ENCODE measurements at places on chromosomes 12 and 14.
A peak's percentile ranks its signal among the peaks of the same experiment; 100 is the strongest.

GRCh38 chr14:103418481-103418818 is 33.2 kb downstream of the MARK3 start:
- DNase-seq, result peak; percentile 76

DNA sequence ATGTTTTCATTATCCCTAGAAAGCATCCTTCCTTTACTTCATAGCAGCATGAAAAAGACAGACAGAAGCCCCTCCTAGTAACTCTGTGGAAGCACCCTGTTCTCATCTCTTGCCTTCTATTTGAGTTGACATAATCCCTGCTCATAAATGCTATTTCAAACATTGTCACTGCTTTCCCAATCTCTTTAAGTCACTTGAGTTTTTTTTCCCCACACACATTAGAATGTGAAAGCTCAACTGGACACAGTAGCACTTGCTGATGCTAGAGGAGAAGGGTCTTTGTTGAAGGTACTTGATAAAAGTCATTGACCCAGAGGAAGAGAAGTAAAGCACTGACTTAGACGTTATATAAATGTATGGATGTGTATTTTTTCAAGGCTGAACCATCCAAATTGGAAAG is 3.0 kb downstream of the E2F7 start:
- DNase-seq, result no peak

- DNase-seq, result peak; percentile 10
Observed at GRCh38 chr14:94970941-94971730, 186.2 kb downstream of the DICER1 start.

GRCh38 chr14:33534632-33535031 is 416.2 kb downstream of the EGLN3 start:
- DNase-seq, result no peak

DNA sequence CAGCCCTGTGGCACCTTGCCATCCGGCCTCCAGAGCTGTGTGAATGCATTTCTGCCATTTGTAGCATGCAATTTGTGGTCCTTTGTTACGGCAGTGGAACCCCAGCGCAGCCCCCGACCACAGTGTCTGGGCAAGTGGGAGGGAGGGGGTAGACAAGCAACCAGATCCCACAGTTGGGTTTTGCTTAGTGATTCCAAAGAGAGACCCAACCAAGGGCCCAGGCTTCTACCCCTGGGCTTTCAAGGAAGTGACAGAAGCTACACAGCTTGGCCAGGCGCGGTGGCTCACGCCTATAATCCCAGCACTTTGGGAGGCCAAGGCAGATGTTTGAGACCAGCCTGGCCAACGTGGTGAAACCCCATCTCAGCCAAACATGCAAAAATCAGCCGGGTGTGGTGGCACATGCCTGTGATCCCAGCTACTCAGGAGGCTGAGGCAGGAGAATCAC is 17.8 kb downstream of the ZBTB42 start:
- no peak for DNase-seq

Measured in cardiac fibroblast (primary cell).